ENCODE measurements at places on chromosomes 7 and 10.

DNA sequence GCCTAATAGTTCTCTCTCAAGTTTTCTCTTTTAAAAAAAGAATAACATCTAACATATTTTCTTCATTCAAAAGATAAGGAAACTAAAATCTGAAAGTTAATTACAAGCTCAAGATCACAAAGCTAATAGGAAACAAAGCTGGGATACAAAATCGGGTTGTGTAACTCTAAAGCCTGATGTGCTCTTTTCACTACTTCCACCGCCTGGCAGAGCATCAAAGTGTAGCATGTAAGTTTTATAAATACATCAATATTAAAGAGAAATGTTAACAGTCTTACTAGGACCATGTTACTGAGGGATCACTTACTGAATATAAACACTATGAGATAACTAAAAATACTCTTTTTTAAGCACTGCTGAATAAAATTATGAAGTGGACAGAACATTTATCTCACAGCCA is 97.2 kb downstream of the KMT2C start:
- DNase-seq, result no peak

- no peak for DNase-seq
These were observed 61.9 kb downstream of the CCDC6 start for GRCh38 chr10:59844436-59844835.

DNA sequence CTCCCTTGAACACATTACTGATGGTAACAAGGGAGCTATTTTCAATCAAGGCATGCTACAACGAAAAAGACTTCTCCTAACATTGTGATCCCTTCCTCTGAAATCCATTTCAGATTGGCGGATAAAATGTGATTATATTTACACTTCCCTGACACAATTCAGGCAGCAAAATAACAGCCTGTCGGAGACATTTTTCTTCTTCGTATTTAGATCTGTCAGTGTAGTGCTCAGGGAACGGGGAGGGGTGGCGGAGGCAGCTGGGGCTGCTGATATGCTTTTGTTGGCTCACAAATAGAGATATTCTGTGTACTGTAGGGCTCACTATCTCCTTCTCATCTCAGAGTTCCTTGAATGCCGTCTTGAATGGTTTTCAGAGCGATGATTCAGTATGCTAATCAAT is 1261.7 kb upstream of the AUTS2 start:
- no peak for DNase-seq

GRCh38 chr7:4725014-4725849 is 43.1 kb downstream of the FOXK1 start:
- DNase-seq, result no peak

GRCh38 chr7:41976411-41976810 is 260.6 kb downstream of the GLI3 start:
- no peak for DNase-seq

DNA sequence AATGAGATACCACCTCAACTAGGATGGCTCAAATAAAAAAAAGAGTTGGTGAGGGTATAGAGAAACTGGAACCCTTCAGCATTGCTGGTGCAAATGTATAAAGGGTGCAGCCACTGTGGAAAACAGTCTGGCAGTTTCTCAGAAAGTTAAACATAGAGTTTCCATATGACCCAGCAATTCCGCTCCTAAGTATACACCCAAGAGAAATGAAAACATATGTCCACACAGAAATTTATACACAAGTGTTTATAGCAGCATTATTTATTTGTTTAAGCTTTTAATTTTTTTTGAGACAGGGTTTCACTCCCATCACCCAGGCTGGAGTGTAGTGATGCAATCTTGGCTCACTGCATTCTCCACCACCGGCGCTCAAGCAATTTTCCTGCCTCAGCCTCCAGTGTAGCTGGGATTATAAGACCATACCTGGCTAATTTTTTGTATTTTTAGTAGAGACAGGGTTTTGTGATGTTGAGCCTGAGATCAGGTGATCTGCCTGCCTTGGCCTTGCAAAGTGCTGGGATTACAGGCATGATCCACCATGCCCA is 118.2 kb upstream of the KIF5B start:
- no peak for DNase-seq

- DNase-seq, result no peak
These were observed 47.9 kb downstream of the SP8 start for GRCh38 chr7:20738518-20739481.

DNA sequence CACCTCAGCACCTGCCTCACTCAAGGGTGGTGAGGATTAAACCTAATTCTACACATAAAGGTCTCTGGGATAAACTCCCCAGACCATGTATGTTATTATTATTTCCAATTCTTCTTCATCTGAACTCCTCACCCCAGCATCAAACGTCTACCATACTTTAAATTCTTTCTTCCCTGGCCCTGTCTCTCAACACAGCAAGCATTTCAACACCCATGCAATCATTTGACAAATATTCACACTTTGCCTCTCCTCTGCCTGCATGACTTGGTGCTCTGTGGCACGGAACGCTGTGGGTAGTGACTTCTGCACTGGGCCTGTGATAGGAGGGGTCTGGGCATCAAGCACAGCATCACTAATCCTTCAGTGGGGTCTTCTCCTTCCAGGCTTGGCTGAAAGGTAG is 490.8 kb downstream of the TNS3 start:
- DNase-seq, result no peak

- no peak for DNase-seq
These were observed 97.7 kb upstream of the RET start for GRCh38 chr10:42979181-42979580.

GRCh38 chr10:79266084-79266483 is 81.2 kb upstream of the PPIF start:
- no peak for DNase-seq

DNA sequence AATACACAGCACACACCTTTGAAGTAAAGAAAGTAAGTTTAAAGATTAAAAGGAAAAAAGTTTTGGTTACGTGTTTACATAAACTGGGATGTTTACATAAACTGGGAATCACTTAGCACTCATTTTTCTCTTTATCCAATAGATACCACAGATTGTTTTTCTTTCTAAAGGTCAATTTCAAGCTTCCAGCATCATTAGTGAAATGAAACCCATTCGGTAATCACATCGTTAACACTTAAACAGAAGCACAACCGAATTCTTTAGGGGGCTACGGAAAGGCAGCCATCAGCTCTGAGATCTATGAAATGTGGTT is 1.1 kb downstream of the ODAD2 start:
- DNase-seq, result no peak

GRCh38 chr7:142760071-142760642 is 10.6 kb upstream of the PRSS2 start:
- no peak for DNase-seq

DNA sequence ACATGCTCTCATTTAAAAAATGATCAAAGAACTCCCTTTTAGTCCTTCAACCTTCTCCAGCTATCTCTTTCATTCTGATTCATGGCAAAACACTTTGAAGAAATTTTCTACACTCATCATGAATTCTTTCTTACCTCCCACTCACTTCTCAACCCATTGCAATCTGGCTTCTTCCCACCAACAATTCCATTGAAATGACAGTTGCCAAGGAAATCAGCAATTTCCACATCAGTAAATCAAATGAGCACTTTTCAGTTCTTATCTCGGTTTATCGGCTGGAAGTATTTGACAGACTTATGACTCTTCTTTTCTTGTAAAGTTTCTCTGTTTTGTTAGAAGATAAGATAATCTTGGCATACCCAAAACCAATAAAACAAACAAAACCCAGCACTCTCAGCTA is 99.1 kb upstream of the CACNA2D1 start:
- DNase-seq, result peak; percentile 5

DNA sequence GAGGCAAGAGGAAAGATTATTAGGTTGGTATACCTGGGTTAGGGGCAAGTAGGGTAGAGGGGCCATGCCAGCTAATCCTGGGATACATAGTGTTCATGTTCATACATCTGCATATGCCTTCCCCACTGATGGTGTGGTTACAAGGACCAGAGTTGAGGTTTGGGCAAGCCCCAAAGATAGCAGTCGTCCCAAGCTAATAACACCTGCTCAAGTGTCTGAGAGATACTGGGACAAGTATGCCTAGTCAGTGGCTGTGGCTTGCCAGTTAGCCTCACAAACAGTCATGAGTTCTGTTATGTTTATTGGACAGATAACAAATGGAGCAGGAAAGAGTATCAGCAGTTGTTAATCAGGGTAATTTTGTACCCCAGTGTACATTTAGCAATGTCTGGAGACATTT is 139.6 kb downstream of the ADAM22 start:
- DNase-seq, result no peak

DNA sequence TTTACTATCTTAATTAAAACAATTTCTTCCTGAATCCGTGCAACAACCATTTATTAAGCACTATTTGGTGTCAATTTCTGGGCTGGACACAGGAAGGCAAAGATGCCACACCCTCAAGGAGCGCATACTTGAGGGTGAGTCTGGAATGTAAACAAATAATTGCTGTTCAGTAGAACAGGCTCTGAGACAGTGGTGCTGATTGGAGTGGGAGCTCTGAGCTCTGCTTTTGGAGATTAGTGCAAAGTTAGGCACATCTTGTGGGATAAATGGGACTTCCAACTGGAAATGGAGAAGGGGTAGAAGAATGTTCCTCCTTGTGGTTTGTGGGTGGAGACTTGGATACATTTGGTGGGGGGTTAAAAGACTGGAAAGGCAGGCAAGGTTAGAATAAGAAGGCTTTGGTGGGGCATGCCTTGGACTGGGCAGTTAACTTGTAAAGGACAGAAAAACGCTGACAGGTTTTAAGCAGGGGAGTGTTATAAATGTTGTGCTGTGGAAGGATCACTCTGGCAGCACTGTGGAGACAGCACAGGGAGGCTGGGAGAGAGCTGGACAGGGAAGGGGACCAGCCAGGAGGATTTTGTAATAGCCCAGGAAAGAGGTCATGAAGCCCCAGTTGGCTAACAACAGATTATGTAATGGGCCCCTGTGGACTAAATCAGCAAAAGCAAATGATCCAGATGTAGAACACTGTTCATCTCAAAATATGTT is 80.7 kb downstream of the ZNF365 start:
- DNase-seq, result peak; percentile 41

- no peak for DNase-seq
These were observed 7.1 kb downstream of the ZNF736 start for GRCh38 chr7:64320547-64321513.

- DNase-seq, result no peak
These were observed 97.2 kb downstream of the PRKCQ start for GRCh38 chr10:6482737-6483357.

GRCh38 chr10:97774811-97775294 is 3.1 kb upstream of the SFRP5 start:
- DNase-seq, result no peak
